ENCODE measurements at places on chromosomes 5 and 9.

DNA sequence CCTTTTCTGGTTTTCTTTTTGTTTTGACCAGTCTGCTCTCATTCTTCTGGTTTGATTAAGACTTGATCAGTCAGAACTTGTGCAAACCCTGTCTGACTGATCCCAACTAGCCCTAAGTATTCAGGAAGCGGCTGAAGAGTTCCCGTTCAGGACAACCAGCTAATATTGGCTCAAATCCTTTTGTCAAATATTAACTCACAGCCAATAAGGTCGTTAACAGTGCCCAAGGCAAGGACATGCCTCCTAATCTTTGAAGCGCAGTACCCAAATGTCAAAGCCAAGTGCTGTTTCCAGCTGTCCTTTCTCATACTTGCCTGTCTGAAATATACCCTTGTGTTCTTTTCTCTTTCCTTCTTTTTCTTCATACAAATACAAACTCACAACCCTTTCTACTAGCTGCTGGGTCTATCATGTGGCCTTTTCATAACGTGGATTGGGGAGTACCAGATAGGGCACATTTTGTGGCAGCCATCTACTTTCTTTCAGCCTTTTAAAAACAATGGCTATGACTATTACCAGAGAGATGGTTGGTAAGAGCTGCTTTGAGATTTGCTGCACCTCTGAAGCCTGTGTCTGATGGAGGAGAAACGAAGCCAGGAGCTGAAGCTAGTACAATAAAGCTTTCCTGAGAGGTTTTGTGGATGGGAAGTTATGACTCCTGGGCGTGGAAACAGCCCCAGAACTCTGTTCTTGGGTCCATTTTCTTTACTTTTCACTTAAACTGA lies 266.4 kb upstream of the ZNF608 start:
- no peak for DNase-seq

- DNase-seq: no peak
These were observed 82.0 kb downstream of the SLC1A1 start for GRCh38 chr9:4572184-4572826.

- DNase-seq: no peak
These were observed 54.5 kb downstream of the GABBR2 start for GRCh38 chr9:98654247-98654646.

DNA sequence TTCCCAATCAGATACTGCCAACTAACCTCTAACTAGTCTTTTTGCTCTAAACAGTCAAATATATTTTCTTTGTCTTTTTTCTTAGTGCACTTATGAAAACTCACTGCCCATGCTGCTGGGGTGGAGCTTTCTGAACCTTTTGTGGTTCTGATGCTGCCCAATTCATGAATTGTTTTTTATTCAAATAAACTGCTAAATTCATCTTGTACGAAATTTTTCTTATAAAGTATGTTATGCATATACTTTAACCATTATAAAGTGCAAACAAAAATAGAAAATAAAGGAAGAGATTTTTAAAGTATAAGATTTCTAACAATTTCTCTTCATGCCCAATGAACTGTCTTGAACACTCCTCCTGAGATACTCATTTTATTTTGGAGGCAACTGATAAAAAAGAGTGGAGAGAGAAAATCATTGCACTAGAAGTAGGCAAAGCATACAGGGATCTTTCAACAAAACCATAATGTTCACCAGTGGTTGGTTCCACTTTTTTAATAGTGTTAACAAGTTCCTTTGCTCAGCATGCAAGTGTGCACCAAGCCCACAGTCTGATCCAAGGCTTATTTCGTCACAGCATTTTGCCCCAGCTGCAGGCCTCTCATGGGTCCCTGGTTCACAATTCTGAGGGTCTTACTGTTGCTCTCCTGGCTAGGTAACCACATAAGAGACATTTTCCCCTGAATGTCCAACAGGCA lies 6.2 kb upstream of the FYB1 start:
- no peak for DNase-seq

DNA sequence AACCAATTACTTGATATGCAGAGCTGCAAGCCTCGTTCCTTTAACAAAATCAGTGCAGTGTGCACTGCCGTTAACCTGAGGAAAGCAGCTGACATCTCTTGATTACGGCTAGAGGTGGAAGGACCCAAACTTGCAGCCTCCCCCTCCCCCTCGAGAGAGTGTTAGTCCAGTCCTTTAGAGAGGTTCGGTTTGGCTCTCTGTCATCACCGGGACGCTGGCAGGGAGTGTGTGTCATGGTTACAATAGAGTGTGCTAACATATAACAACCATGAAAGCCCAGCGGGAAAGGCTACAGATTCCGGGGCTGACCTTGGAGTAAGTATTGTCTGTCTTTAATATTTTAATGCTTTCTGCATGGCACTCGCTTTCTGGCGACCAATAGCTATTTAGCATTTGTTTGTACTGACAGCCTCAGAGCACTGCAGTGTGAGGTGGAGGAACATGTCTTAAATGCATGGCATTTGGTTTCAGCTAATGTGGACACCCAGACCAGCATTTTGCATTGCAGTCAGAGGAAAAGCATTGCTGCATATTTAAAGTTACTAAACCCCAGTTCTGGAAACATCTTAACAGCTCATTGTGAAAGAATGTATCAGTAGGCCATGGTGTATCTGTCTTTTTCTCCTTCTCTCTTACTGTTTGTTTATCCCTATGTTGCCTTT lies 237.5 kb downstream of the CD180 start:
- no peak for DNase-seq

DNA sequence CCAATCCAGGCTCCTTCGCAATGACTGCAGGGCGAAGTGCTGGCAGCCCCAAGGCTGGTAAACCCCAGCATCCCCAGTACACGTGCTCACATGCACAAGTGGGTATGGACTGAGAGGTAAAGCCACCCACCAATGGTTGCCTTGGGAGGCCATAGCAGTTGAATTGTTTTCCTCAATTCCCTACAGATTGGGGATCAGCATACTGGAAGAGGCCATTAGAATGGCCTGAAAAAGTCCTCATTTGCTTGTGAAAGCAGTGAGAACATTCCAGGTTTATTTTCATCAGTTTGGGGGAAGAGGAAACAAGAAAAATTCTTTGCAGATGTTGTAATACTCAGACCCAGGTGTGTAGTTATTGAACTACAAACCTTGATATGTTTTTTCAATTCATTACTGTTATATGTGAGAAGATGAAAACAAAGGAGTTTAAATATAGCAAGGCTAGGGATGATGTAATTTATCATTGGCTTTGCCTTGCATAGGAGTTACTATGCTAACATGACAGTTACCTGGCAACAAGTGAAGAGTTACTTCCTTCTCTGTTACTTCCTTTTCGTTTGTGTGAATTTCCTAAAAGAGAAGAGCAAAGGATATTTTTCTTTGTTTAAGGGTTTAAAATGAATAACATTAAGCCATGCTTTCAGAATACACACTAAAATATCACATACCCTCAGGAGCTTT lies 36.4 kb downstream of the MTMR12 start:
- no peak for DNase-seq

GRCh38 chr9:87545858-87546257 lies 48.2 kb downstream of the DAPK1 start:
- DNase-seq: no peak

DNA sequence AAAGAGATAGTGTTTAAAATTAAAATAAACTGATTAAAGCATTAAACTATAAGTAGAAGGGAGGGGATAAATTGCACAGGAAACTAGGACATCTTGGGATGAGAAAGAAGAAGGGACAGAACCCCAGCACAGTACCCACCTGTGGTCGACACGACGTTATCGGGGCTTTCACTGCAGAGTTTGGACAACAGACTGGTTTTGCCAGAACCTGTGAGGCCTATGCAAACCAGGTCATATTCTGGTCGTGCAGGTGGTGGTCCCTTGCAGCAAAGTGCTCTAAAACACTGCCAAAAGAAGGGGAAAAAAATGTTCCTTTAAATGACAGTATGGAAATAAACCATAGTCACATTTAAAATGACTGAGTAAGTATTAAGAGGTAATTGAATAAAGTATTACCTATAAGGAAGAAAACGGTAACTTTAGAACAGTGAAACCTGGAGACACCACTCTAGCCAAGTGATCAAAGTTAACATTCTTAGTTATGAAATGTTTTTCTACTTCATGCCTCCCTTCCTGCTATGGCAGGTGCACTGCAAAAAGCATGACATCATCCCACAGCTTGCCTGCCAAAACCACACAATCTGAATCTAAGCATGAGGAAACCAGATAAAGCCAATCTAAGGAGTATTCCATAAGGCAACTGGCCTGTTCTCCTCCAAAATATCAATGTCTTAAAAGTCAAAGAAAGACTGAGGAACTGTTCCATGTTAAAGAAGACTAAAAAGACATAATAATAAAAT lies 138.6 kb downstream of the ARL15 start:
- no peak for DNase-seq

DNA sequence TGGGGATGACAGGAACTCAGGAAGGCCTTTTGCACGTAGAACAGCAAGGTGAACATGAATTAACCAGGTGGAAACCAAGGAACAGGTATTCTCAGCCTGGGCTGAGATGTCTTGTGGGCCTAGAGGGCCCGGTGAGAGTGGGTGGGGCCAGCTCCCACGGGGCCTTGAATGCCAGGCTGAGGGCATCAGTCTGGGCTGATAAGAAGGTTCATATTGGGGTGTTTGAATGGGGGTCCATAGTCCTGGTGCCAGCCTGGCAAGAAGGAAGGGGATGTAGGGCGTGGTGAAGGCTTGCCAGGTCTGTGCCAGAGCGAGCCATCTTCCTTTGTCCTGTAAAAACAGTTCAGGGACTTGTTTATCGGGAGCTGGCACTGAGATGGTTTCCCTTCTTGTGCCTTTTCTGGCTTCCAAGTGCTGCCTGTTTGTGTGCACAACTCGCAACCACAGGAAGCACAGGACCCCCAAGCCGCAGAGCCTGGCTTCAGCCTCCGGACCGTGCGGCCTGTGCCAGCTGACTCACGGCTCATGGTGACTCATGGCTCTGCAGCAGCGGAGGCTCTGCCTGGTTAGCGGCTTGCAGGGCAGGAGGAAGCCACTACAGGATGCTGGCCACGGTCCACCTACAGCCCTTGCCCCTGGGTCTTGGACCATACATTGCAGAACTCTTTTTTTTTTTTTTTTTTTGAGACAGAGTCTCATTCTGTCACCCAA lies 2.4 kb downstream of the CARD19 start:
- DNase-seq: peak; percentile 56

DNA sequence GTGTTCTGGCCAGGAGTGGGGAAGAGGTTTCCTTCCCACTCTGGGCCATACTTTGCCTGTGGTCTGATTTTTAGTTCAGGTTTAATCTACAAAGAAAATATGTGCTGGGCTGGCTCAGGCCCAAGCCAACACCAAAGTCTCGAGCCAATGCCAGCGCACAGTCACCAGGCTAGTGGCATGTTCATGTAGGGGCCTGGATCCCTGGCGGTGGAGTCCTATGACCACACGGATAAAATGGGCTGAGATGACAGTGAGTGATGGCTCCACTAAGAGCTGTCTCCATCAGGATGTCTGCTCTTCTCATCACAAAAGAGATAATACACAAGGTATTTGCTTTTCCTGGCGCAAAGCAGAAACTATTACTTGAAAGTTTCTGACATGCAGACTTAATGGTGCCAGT lies 92.9 kb upstream of the PTPN3 start:
- DNase-seq: no peak

DNA sequence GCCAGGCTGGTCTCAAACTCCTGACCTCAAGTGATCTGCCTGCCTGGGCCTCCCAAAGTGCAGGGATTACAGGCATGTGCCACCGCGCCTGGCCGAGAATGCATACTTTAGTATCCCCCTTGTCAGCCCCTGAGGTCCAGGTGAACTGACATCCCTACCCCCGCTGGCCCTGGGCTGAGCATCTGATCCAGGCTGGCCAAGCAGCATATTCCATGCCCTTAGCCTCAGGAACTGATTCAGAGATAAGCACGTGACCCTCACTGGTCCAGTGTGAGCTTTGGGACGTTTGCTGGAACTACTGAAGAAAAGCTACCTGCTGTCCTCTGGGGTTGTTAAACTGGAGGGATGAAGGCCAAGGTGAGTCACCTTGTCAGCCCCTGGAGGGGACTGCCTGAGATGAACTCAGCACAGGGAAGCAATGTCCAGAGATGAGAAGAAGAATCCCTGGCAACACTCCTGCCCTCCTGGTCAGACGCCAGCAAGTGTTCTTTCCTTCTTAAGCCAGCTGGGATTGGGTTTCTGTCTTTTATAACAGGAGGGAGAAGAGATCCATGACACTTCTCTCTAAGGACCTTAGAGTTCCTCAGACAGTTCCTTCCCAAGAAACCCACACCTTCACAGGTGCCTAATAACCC lies 59.1 kb upstream of the FBXW11 start:
- no peak for DNase-seq

- DNase-seq: no peak
These were observed 325.1 kb downstream of the GADD45G start for GRCh38 chr9:89929673-89930480.

DNA sequence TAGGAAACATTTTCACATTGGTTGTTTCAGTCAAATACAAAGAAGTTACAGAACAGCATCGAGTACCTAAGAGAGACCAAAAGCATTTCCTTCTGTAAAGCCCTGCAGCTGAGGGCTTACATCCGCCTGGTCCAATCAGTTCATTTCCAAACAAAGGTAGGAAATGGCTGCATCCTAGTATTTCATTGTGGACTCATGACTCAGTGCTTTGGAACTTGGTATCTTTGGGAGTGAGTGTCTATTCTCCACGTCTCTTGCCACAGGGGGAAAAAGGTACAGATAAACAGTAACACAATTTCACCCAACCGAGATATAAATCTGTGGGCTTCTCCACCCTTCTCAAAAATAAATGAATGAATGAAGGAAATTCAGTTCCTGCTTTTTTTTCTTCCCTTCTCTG lies 75.4 kb downstream of the NFIB start:
- DNase-seq: no peak

DNA sequence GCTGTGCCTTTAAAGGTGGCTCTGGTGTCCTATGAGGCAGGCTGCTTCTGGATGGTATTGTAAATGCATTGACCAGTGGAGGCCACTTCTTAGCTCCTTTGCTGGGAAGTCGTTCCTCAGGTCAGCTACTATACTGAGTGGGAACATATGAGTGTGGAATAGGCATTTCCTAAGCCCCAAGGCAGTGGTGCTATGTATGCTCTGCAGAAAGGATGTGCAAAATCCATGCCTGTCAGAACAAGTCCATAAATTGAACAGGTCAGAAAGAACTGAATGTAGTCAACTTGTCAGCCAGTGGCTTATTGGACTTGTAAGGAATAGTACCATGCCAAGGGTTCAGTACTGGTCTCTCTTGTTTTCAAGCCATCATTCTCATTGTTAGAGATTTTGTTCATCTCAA lies 216.4 kb downstream of the CDH10 start:
- no peak for DNase-seq

GRCh38 chr9:121394292-121394691 lies 24.2 kb upstream of the STOM start:
- DNase-seq: no peak
